CD4-positive, alpha-beta T cell treated with Interleukin-17A for 1 hour (primary cell): ENCODE measurements at places on chromosomes 6 and 20.
A peak's percentile ranks its signal among the peaks of the same experiment; 100 is the strongest.

DNA sequence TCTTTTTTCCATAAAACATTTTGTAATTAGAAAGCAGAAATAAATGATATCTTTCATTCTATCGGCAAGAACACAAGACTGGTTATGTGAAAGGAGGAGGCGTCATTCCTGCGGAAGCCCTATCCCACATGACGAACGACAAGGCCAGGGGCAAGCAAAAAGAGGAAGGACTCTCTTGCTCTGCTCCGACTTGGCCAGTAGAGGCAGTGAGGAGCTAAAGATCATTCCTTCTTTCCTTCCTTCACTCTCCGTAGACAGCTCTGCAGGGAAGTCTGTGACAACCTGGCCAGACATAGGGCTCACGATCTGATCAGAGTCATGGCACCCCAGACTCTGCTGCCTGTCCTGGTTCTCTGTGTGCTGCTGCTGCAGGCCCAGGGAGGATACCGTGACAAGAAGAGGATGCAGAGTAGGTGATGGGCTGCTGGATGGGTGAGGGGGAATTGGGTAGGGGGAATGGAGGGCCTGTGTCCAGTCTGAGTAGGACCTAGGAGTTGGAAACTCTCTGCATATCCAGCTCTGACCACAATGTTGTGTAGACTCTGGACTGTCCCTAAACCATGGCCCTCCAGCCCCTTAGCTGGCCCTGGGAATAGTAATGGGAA, at the start of gene WFDC10A:
Gene WFDC10A (plus strand): TSS at position 244 of the 605 bp plus-strand sequence. CDS start 75 bp downstream, at position 319.
- peak; percentile 11 for DNase-seq

DNA sequence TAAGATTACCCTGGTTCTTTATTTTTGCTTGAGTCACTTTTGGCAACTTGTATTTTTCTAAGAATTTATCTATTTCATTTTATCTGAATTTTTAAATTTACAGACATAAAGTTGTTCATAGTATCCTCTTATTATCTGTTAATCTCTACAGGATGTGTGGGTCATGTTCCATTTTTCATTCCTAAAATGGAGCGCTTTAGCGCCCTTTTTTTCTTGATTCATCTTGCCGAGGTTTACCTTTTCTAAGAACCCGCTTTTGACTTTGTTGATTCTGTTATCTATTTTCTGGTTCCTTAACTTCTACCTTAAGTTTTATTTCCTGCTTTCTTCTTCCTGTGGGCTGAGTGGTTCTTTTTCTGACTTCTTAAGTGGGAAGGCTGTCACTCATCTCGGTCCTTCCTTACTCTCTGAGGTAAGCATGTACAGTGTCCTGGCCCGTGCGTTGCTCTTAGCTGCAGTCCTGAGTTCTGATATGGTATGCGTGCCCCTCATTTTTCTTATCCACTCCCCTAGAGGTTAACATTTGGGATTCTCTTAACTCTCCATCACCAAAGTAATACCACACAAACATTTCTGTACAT, 399.8 kb downstream of the CDC5L start:
- peak; percentile 7 for DNase-seq

- no peak for DNase-seq
Measured at GRCh38 chr6:2782825-2783187, 17.6 kb downstream of the WRNIP1 start.

GRCh38 chr20:34541264-34541901, 17.1 kb upstream of the MAP1LC3A start:
- peak; percentile 71 for DNase-seq

DNA sequence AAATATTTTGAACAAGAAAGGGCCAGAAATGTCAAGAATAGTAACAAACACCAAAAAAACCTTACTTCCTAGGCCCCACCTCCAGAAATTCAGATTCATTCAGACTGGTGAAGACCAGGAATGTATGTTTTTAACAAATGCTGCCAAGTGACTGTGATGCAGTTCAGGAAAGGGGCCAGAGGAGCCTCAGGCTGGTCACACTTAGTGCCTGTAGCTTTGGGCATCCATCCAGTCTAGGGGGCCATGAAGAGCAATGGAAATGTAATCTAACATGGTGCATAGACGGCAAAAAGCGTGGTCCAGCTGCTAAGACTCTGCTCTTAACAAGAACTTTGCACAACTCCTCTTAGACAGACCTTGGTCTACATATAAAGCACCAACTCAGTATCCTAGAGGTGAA, 7.1 kb downstream of the GJA1 start:
- DNase-seq: no peak

GRCh38 chr6:100839419-100839818, 41.7 kb downstream of the ASCC3 start:
- DNase-seq: no peak

DNA sequence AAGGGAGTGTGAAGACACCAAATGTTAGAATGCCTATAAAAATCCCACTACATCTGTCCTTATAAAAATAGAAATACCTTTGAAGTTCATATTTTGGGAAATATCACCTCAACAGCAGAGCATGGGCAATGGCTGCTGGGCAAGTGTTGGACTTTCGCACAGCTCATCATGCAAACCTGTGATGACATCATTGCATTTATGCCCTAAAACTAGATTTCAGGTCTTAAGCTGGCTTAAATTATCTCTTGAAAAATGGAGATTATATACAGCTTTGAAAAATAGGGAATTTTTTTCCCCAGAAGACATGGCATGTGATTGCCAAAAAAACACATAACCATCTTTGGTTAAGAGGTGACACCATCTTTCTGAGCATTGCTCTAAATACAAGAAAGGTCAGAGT, 197.8 kb downstream of the UST start:
- DNase-seq: no peak

DNA sequence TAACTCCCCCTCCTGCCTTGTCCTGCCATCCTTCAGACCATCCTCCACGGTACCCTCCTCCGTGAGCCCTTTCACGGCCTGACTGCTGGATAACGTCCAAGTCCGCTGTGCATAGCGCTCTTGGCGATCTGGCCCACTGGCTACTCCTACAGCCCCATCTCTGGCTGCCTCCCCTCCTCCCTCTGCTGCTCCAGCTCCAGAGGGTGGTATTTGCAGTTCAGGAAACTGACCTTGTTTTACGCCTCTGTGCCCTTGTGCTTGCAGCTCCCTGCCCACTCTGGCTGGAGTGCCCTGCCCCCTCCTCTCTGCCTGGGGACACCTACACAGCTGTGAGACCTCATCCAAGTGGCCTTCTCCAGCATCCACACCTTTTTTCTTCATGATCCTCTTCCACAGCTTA, 6.5 kb upstream of the RREB1 start:
- no peak for DNase-seq

GRCh38 chr6:16624636-16625290, 136.5 kb downstream of the ATXN1 start:
- no peak for DNase-seq

- no peak for DNase-seq
Measured at GRCh38 chr6:169931261-169931660, 179.8 kb downstream of the ERMARD start.

- no peak for DNase-seq
Measured at GRCh38 chr6:128512296-128512695, 8.1 kb downstream of the PTPRK start.

DNA sequence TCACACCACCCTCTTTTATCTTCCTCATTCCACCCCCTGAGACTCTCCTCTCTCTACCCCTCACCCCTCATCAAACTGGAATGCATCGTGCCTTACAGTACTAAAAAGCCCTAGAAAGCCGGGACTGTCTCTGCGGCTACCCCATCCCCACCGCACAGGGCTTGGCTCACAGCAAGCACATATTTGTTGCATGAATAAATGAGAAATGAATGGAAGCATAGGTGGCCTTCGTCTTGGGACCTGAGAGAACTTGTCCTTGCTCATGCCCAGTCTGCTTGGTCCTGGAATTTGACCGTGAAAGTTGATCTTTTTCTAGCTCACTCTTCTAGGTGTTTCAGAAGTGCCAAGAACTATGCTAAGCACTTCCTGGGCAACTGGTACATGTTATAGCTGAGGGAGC, 53.3 kb downstream of the APCDD1L start:
- DNase-seq: no peak

GRCh38 chr6:11021003-11021402, 23.1 kb downstream of the ELOVL2 start:
- no peak for DNase-seq
